ENCODE measurements at places on chromosomes 3 and 15. TPM values are rescaled to one million over a fixed set of nuclear protein-coding genes. Genes with fewer than 3 reads are reported as not detected.

Gene NGLY1
- 21.0 TPM for total RNA-seq

Gene PGBD4
- 1.3 TPM for total RNA-seq

Gene MESP2
- total RNA-seq: not detected

Gene ALDH1A3
- total RNA-seq: 164 TPM

Gene FGF12
- not detected for total RNA-seq

All from placental pericyte (primary cell).